ENCODE measurements at places on chromosomes 12 and 14.

DNA sequence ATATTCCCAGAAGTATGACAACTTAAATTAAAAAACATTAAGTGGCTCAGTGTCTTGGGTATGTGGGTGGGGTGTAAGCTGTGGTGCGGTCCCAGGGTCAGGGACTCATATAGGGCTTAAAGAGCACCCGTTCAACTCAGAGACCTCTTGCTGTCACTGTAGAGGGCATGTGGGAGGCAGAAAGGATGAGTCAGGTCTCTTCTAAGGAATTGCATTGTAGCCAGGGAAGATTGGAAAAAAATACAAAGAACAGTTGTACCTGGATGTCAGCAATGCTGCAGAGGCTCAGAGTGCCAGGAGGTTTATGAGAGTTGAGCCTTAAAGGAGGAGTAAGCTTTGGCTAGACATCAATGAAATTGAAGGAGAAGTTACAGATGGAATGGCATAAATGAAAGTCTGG lies 104.1 kb downstream of the MYRFL start:
- DNase-seq: no peak

DNA sequence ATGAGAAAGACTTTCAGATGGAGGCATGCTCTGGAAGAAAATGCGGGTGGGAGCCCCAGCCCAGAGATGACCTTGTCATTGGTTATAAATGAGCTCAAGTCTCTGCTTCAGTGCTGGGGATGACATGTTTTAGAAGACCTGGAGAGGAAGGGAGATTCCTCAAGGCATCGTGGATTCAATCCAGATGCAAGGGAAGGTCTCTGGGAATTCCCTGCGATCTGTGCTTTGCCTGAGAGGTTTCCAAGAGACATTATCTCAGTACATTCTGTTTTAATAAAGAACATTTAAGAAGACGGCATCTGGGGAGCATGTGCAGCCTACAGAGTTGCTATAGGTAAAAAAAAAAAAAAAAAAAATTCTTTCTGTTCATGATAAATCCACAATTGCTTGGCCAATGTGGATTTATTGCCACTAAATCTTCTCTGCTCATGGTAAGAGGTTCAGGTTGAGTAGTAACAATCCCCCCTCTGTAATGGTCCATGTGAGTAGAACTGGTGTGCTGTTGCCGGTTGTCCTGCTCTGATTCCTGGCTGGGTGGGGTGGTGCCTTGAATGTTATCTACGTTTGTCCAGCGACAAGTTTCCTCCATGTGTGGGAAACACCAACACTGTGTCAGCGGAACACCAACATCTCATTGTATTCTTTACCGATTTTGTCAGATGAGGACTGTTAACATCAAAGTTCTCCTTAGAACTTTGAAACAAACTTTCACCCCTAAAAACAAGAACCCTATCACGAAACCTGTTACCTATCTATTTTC lies 230.0 kb downstream of the MSRB3 start:
- no peak for DNase-seq

DNA sequence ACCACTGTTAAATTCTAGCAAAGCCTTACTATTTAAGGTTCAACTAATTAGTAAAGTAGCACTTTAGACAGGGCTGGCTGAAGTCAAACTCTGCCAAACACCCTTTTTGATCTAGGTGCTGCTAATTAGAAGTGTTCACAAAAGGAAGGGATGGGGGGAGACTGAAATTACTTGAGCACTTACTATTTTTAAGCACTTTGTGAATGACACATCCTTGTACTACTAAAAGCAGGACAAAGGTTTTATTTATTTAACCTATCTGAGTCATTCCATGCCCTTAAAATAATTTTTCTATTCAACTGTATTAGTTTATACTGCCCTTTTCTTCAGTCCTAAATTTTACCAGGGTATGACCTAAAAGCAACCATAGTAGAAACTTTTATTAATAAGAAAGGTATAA lies 20.1 kb downstream of the MBIP start:
- no peak for DNase-seq

DNA sequence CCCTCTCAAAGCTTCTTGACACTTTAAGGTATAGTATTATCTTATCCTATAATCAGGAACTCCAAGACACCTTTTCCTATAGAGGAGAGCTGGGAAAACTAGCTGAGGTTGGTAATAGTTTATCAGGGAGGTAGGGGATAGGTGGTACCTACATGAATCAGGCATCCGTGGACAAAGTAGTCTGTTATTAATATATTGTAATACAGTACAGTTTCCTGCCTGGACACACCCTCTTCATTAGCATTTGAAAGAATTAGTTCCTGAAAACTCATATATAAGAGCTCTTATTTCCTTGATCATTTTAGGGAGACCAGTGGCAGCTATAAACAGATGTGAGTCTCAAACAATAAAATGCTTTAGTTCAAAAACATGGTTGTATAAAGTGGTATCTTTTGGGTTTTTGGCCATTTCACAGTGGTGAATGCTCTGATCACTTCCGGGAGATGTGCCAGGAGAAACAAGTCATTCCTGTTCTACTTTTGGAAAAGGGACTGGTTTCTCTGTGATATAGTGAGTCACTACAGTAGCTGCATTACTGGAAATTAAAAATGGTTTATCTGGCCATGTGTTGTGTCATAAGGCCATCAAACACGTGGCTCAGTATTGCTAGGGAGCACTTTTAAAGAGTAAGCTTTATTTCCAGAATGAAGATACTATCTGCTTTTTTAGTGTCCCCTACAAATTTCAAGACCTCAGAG lies 98.1 kb downstream of the KLRB1 start:
- DNase-seq: no peak
